ENCODE measurements at places on chromosomes 3 and 15. TPM values are rescaled to one million over a fixed set of nuclear protein-coding genes. Genes with fewer than 3 reads are reported as not detected.

DNA sequence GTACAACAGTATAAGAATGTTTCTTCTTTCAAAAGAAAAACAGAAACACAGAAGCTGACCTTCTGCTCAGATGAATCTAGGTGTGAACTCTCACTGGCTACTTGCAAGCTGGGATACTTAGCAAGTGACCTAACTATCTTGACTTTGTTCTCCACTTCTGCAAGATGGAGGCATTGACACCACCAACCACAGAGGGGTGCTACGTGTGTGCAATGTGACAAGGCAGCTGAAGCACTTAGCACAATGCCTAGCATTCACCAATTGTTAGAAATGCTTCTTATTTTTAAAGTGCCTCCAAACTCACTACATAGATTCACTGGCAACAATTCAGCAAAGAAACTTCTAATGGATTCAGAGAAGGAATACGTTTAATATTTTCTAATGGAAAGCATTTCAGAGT lies 331.4 kb upstream of the WNT5A start:
- no peak for DNase-seq

Gene IMPG2
- total RNA-seq, result 0.05 TPM

DNA sequence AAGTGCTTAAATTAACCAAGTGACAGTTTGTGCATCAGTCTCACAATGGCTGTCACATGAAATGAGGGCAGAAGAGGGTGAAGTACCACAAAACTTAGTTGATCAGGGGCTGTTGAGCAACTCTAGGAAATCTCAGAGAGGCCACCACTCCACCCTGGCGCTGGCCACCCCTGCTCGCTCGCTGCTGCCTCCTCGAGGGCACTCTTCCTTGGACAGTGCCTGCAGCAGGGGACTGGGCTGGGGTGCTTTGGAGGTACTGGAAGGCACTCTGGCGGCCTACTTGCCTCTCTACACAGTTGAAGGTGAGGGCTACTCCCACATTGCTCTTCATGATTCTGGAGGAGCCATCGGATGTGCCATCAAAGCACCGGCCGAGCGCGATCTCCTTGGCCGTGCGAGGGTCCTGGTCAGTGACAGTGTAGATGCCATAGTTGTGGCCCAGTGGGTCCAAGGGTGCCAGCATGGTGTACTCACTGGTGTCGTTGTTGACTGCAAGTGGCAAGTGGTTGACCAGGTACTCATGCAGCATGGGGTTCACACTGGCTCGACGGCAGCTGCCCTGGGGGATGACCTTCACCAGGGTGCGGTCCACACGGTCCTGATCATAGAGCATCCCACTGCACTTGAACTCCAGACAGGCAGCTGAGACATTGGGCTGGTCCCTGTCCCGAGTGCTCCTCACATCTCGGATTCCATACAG lies 11.6 kb upstream of the CLPX start:
- no peak for DNase-seq

- no peak for DNase-seq
These were observed 32.0 kb downstream of the TNFAIP8L3 start for GRCh38 chr15:51062736-51063135.

GRCh38 chr3:39185959-39186691 lies 6.3 kb downstream of the XIRP1 start:
- DNase-seq, result no peak

Gene ANKUB1
- total RNA-seq, result not detected

- no peak for DNase-seq
These were observed 418.7 kb upstream of the SGO1 start for GRCh38 chr3:20604659-20605058.

GRCh38 chr3:65993134-65993900 lies 45.4 kb downstream of the MAGI1 start:
- DNase-seq, result no peak

DNA sequence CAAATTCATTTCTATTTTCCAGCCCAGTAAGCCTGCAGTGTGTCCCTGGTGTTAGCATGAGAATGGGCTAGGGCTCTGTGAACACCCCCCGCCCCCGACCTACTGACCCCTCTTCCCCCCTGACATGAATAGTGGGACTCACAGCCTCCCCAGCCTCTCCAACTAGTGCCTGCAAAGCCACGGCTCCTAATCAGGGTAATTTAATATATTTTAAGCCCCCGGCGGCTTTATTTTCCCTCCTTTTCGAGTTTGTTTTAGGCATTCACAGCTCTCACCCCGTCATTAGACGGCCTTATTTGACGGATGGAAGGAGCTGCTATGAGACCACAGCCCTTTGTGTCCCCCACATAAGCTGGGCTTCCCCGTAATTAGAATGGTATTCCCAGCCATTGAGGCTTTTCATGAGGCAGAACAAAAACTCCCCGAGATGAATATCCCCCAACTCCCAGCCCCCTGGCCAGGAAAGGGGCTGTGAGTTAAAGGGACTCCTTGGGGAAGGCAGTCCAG lies 78.3 kb upstream of the POLG start:
- no peak for DNase-seq

DNA sequence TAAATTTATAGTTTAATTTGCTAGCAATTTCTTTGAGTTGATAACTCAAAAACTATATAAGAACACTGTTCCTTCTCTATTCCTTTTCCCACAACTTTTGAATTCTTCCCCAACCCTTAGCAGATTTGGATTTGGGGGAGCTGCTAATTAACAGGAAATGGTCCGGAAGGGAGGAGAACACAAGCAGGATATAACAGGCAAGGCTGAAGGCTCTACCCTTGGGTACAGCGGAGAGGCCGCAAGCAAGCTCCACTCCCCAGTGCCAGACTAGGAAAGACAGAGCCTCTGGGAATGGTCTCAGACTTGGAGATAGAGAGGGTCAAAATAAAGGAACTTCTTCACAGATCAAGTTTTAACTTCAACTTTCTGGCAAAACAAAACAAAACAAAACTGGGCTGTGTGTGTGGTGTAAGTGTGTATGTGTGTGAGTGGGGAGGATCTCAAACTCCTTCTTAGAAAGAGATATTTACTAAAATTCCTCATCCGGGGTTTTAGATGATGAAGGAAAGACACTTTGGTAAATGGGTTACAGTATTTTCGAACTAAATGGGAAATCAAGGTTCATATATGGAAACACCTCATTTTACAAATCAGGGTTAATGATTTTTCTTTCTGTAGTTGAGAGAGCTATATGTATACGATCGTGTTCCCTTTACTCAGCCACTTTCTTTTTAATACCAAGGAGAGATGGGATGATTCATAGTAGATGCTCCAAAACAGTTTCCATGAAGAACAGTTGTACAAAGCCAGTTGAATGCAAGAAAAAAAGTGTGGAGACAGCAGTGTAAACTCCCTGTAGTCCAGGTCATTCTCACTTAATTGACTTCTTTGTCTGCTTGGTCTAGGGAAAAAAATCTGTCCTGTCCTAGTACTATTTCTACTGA lies 161.1 kb downstream of the TP63 start:
- DNase-seq, result no peak

DNA sequence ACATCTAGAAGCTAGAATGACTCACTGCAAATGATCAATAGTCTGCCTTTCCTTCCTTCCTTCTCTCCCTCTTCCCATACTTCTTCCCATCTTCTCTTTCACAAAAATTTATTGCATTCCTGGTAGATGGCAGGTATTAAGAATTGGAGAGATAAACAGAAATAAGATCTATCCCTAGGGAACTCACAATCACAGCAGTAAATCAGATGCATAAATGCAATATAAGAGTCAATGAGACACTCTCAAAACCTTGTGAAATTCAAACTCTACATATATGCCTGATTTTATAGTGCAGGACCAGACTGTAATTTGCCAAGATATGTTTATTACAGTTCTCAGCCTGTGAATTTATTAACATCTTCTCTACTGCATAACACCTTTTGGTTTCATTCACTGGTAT lies 78.3 kb upstream of the ARL6 start:
- DNase-seq, result no peak

DNA sequence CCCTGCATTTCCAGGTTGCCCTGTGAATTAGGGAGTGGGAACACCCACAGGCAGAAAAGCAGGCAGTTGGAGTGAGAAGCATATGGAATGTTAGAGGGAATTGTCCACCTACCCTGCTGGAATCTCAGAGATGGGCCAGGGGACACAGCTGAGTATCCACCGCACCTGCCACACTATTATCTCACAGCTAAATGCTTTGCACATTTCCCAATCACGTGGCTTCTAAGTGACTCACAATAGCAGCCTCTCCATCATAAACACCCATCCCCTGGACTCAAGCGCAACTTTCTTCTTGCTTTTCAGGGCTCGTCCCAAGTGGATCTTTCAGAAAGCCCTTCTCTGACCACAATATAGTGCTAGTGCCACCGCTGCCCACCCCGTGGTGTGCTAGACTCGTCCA lies 389.0 kb upstream of the LMCD1 start:
- no peak for DNase-seq

DNA sequence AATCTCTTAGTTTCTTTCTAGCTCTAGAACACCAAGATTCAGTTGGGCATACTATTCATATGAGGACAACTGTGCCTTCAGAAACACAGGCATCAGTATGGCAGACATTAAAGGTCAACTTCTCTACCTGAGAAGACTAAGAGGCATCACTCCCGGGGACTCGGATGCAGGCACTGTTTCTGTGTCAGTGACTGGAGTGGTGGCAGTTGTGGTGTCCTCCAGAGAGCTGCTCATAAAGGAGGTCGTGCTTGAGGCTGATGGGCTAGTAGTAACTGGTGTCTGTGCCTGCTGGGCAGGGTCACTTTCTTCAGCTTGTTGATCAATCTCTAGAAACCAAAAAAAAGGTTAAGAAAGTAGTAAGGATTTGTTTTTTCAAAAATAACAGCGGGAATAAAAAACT lies 75.2 kb downstream of the FBXL22 start:
- DNase-seq, result no peak

GRCh38 chr3:161275919-161276318 lies 54.8 kb downstream of the NMD3 start:
- DNase-seq, result no peak

Gene RHOV
- 0.80 TPM for total RNA-seq

GRCh38 chr3:24086617-24087404 lies 141.7 kb downstream of the NR1D2 start:
- no peak for DNase-seq
